ENCODE measurements at places on chromosomes 5 and 9.
A peak's percentile ranks its signal among the peaks of the same experiment; 100 is the strongest.

- DNase-seq, result no peak
Observed at GRCh38 chr5:82058710-82059109, 86.9 kb downstream of the ATG10 start.

DNA sequence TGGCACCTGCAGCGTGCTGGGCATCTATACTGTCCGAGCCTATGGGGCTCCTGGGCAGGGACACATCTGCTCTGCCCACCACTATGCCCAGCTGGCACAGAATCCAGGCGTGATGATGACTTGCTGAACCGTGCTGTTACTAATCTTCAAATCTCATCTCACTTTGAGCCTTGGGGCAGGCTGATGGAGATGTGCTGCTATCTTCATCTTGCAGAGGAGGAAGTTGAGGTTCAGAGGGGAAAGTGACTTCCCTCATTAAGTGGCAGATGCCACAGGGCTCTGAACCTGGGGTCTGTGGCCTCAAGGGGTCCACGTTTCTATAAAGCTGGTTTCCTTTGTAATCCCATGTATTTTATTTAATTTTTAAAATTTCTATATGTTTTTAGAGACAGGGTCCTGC lies 4.7 kb downstream of the SLC2A6 start:
- peak; percentile 77 for DNase-seq

DNA sequence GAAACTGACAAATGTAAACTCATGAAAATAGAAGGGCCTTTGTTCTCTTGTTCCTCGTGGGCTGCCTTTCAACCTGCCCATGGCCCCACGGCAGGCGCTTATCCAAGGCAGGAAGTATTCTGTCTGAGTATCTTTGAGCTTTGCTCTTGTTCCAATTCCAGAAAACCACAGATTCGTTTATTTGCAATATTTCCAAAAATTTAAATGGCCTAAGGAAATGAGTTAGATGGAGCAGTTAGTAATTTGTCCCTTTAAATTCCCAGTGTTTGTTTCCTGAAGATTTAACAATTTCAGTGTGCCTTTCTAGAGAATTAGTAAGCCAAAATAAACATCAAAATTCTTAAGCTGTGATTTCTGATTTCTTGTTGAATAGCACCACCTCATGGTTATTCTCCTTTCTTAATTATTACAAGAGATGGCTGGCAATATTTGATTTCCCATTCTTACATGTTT lies 299.4 kb upstream of the RASA1 start:
- DNase-seq, result no peak

GRCh38 chr9:111915425-111915758 lies 18.8 kb downstream of the UGCG start:
- DNase-seq, result no peak

- DNase-seq, result no peak
Observed at GRCh38 chr9:113475992-113476391, 12.5 kb downstream of the RGS3 start.

DNA sequence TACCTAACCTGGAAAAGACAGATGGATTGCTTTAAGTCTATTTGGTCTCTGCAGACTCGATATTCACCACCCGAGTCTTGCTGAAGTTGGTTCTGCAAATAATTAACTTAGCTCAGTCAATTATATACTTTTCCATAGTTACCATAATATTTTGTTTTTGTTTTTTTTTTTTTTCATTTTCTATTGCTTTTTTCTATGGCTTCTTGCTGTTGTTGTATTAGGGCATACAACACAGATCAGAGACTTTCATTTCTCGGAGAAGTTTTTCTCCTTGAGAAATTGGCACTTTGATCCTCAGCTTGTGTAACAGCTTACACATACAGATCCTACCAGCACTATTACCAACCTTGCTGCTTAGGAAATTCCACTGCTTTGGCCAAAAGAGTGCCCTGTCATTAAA lies 88.0 kb downstream of the GPR21 start:
- DNase-seq, result no peak

DNA sequence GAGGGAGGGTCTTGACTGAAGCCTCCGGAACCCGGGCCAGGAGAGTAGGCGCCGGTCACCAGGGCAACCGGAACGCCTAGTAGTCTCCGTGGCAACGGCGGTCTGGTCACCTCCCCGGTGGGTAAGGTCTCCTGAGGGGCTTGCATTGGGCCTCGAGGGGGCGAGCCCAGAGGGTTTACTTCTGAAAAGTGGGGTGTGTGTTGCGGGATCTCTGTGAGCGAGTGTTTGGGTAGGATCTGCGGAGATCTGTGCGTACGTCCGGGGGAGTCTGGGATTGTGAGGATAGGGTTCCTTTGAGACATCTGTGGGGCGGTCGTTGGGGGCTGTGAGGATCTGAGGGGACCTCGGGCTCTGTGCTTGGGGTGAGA lies at the start of gene FAM221B:
FAM221B (minus strand) TSS at position 17 of the 368 bp plus-strand sequence. CDS start 2,571 bp downstream, outside the sequence.
- no peak for DNase-seq

DNA sequence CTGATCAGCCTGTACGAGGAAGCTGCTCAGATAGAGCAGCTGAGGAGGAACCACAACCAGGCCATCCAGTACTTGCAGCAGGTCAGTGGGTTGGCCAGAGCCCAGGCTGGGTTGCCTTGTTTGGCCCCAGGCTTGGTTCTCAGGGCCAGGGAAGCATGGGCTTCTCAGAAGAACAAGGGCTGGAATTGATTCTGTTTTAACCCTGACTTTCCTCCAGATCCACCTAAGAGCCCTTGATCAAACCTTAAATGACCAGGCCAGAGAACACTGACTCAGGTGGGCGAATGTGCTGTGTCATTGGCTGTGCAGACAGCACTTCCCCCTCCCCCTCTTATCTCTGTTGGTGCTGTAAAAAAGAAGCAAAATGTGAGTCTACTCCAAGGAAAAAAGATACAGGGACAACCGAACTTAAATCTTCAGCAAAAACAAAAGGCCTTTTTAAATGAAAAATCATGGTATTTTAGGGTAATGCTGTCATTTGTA lies 28.1 kb downstream of the TTC23L start:
- no peak for DNase-seq

GRCh38 chr5:160088805-160089204 lies 30.4 kb downstream of the PWWP2A start:
- no peak for DNase-seq

GRCh38 chr5:115855959-115856358 lies 14.2 kb downstream of the AP3S1 start:
- DNase-seq, result peak; percentile 41

GRCh38 chr9:31597977-31598376 lies 786.5 kb upstream of the ACO1 start:
- DNase-seq, result no peak

DNA sequence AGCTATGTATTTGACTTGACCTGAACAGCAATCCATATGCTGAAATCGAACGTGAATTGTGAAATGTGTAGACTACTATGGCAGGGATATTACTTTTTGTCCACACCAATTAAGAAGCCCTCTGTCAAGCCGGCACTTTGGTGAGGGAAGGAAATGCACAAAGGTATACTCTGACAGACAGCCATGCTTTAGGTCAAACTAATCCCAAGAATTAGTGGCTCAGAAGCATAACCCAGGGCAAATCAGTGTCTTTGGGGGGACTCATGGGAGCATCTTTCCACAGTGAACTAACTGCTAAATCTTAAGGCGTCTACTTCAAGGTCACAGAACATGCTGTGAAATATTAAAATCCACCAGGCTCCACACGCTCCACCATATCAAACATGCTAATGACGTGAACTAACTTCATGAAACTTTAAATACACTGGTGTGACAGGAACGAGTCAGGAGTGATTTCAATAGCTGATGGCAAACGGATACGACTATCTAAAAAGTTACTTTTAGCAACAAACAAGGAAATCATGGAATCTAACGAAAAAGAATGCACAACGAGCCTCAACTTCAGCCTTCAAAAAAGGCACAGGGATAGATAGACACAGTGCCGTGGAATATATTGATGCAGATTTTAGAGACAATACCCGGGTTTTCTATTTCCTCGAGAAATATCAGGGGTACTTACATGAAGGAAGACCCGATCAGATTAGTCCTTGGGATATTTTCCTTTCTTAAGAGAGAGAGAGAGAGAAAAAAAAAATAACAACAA lies 527 bp downstream of the MEF2C start:
- DNase-seq, result no peak

DNA sequence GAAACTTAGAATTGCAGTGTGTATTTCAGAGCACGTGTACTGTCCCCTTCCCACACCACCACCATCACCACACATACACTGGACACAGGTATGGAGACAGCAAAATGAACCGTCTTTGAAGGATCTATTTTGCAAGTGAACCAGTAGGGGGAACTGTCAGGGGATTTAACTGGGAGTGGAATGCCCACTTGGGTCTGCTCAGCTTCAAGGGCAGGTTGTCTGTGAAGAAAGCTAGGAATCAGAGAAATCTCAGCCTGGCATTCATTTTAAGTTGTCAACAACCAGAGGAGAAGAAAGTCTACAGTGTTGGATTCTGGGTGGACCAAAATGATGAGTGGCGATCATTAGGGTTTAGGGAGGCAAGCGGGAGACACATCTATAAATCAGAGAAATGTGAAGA lies 147.0 kb downstream of the DCP2 start:
- DNase-seq, result no peak

DNA sequence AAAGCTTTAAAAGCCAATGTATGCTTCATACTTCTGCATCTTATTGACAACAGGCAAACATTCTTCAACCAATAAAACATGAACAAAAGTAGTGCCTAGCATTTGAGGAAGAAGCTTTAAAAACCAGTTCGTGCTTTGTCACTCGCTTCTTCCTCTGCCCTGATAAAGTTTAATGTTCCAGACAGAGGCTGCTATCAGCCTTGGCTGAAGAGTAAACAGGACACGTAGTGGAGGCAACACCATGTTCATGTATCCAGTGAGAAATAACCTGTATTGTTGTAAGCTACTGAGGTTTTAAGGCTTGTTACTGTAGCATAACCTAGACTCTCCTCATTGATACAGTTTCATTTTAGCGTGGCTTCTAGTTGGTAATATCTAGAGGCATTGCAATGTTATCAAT lies 3.2 kb upstream of the FUBP3 start:
- DNase-seq, result no peak

DNA sequence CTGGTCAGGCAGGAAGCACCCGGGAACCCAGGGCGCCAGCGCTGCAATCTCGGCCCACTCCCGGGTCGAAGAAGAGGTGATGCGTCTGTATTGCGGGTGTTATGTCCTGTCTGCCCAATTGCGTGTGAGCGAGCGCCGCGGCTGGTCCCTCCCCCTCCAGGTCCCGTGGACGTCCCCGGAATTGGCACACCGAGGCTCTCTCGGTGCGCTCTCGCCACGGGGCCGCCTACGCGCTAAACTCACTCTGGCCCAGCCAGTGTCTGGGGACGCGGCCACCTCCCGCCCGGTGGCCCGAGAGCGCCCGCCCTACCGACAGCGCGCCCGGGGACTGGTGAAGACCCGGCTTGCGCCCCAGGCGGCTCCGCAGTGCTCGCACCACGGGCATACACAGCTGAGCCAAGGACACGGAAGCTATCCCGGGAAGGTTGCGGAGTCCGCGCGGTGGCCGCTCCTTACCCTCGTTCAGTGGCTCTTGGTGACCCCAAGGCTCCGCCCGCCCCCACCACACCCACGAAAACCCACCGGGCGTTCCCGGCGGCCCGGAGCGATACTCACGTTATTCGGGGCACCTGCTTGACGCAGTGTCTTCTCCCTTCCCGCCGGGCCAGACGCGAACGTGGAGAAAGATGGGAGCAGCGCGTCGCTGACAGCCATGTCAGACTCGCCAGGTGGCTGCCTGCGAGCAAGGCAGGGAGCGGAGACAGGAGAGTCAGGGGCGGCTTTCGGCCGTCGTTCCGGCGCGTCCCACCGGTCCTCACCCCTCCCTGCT lies 1.0 kb downstream of the KLF4 start:
- peak; percentile 50 for DNase-seq

All from HL-60 (cell line).